ENCODE measurements at places on chromosomes 6 and 20.

- peak; percentile 75 for DNase-seq
These were observed 126.9 kb downstream of the MRPL14 start for GRCh38 chr6:44000164-44000842.

GRCh38 chr20:21265261-21266190, 37.6 kb upstream of the XRN2 start:
- DNase-seq: no peak

DNA sequence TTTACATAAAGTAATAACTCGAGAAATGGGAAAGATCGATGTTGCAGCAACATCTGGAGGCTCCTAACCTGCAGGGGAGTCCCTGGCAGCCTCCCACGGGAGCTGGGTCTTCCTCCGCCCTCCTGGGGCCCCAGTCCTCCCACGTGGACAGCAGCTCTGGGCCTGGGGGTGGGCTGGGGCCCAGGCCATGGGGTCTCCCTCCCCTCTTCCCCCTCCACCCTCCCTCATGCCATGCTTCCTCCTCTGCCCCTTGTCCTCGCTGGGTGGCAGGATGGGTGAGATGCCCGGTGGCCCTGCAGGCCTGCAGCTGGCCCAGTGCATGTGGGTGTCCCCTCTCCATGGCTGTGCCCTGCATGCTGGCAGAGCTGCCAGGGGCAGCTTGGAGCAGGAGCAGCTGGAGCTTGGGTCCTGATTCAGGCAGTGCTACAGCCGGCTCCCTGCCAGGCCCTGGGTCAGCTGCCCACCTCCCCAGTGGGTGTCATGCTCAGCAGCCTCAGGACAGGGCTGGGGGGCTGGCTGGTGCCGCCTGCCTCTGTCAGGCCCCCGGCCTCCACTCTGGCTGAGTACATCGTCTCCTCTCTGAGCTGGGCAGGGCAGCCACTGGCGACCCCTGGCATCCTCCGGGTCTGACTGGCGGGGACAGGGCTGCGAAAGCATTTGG, 48.9 kb upstream of the BHLHE23 start:
- DNase-seq: no peak

- DNase-seq: no peak
These were observed 12.0 kb downstream of the RNF8 start for GRCh38 chr6:37365791-37366190.

DNA sequence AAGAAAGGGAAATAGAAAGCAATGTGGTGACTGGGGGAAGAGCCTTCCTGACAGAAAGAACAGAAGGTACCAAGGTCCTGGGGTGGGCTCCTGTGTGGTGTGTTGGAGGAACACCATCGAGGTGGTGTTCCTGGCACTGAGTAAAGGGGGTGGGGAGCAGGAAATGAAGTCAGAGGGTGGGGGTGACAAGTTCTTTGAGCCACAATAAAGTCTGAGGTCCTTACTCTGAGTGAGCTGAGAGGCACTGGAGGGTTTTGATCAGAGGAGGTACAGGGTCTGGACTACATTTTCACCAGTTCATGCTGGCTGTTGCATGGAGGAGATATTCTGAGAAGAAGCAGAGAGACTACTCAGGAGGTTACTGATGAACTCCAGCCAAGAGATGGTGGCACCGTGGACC, 198.2 kb downstream of the GMPR start:
- DNase-seq: no peak

DNA sequence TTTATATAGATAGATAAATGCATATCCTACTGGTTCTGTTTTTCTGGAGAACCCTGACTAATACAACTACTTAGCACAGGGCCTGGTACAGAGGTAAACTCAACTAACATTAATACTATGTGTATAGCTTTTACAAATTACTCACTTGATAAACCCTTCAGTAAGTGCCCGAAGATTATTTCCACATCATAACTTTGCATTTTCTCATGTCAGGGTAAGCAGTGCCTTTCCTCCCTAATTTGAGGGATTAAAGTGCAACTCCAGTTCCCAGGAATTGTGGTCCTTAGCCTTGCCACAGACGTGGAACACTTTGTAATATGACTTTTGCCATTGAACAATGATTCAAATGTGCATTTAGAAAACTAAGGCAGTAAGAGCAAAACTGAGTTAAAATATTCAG, 147.5 kb upstream of the SMLR1 start:
- no peak for DNase-seq

GRCh38 chr6:98454809-98455322, 379.5 kb upstream of the POU3F2 start:
- DNase-seq: no peak

- no peak for DNase-seq
These were observed 1.5 kb upstream of the TUBB2B start for GRCh38 chr6:3228771-3229565.

GRCh38 chr6:28960846-28961500, 37.2 kb upstream of the TRIM27 start:
- no peak for DNase-seq

DNA sequence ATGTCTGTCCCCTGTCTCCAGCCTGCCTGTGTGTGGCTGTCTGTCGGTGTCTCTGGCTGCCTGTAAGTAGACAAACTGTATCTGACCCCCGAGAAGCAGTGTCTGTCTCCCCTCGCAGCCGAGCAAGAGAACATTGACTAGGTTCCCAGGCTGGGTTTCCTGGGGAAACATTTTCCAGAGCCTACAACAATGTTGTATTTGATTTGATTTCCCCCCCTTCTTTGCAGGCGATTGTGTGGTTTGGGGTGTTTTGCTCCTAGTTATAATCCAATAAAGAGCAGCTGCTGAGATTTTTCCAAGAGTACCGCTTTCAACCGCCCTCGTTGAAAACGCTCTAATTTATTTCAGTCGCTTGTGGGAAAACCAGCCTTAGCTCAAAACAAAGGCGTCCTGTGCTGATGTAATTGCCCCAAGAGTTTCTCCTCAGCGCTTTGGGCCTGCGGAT, 92.6 kb downstream of the CDC5L start:
- DNase-seq: no peak

- DNase-seq: no peak
These were observed 258.1 kb downstream of the ZNF217 start for GRCh38 chr20:53335555-53335954.

DNA sequence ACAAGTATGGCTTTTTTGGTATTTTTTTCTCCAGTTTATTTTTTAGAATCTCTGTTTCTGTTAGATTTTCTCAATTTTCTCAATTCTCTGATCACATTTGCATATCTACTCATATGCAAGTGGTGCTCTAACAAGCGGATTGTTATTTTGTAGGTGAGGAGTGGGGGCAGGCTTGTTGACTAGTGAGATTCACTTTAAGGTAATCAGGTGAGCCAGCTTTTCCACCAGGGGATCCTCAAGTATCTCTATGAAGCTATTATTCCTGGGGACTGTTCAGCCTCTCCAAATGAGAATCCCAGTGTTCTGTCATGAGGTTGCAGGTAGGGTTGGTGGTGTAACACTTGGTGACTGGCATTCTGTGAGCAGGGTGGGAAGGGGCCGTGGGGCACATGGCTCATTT, 274.3 kb upstream of the FERMT1 start:
- DNase-seq: no peak

DNA sequence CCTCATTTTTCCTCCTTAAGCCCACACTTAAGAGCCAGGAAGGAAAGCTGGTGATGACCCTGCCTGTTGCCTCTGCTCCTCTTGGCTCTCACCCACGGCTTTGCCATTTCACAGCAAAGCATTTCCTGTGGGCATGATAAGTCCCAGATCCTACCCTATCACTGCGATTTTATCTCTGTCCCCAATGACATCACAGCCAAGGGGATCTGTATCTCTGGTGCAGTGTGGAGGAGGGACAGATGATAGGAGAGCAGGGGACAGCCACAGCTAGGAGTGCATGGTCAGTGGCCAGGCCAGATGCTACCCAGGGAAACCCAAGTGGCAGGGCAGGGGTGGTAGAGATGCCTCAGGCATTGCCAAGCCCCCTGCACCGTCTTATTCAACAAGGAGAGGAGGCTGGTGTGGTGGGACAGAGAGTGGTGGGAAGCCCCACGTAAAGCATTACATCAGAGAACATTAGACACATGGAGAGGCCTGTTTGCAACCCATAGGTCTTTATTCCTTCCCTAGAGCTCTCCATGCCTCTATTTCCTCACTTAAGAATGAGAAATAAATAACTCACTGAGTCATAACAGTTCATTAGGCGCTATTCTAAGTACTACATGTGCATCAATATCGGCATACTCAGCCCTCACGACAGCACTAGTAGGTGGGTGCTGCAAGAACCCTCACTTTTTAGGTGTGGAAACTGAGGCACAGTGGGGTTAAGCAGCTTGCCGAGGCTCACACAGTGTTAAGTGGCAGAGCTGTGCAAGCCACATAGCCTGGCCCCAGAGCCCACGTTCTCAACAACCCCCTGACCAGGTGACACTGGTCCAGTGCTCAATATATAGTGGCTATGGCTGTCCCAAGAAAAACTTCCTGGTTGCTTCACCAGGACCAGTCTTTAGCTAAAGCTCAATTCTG, 4.6 kb downstream of the TFEB start:
- no peak for DNase-seq

DNA sequence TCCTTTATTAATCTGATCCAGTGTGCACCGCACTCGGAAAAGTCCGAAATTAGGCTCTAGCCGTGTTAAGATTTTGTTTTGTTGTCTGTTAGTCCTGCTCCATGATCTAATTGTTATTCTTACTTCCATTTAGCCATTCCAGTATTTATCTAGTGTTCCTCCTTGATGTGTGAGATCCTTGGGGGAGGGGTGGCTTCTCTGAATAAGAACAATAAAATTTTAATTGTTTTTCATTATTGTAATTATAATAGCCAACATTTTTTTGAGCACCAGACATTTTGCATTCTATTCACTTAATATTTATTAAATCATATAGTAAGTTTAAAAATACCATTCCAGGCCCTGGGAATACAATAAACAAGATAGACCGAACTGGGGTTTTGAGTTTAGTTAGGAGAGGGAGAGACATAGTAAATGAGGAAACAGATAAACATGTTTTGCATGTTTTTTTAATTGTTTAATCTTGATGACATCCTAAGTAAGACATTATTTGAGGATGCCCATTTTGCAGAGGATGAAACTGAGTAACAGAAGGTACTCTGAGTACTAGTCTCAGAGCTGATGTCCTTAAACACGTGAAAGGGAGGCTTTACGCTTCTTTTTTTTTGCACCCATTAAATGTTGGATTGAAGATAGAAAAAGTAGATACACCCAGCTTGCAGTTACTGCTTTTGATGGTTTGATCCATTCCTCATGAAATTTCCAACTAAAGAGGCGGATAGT, 1.2 kb downstream of the CBFA2T2 start:
- DNase-seq: no peak

GRCh38 chr6:72654071-72654621, 32.3 kb downstream of the KCNQ5 start:
- peak; percentile 46 for DNase-seq

DNA sequence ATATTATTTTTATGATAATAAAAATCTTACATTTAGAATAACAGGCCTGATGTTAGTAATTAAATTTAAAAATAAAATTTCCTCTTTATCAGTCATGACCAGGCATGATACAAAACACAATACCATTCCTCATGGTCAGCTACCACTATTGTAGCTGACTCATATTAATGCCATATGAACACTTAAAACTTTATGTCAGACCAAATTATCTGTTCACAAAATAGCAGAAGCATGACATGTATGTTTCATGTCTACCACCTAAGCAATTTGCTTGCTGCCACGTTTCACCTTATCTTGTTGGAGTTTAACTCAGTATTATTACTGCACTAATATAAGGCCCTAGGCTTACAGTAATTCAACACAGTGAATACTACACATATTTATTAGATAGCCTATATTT, 65.7 kb downstream of the HTR1B start:
- no peak for DNase-seq

DNA sequence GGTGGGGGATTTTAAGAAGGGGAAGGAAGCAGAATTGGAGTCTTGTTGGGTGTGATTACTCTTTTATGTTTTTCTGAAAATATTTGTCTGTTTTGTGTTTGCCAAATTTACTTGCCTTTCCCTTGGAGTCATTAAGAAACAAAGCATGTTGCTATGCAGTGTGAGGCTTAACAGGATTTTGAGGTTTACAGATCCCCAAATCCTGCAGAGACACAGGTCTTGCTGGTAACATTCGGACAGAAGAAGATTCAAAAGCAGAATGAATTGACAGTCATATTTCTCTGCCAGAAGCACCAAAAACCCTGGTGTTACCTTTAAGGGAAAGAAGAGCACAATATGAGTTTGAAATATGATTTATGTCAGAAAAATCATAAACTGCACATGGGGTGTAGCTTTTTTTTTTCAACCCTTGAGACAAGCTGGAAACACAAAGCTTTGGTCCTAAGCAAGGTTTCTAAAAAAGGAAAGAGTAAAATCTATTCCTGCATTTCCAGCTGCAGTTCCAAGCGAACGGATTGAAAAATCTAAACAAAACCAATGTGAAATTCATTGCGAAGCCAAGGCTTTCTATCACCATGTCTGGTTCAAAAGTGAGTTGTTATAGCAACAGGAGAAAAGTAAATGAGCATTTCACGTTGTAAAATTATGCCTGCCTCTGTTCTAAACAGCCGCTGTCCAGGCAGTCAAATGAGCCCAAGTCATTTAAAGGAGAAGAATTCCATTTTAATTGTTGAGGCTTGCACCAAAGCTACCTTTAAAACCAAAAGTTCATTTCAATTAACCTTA, 358.9 kb upstream of the SASH1 start:
- no peak for DNase-seq

- no peak for DNase-seq
These were observed 63.5 kb upstream of the E2F3 start for GRCh38 chr6:20338156-20338555.

GRCh38 chr6:148027201-148027600, 315.4 kb upstream of the SASH1 start:
- DNase-seq: no peak

DNA sequence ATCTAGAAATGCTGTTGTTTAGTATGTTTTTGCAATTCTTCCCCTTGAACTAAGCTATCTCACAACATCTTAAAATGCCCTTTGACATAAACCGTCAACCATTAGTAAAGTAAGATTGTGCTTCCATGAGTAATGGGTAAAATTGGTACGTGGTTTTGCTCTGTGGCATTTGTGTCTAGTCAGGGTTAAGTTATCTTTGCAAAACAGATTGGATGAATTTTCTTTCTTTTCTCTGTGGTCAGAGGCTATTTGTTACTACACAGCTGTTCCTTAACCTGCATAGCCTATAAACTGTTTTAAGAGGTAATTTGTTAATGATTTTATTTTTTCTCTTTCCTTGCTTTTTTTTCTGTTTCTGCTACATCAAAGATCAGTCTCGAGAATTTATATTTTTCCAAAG, 75.4 kb downstream of the RPP40 start:
- DNase-seq: no peak

DNA sequence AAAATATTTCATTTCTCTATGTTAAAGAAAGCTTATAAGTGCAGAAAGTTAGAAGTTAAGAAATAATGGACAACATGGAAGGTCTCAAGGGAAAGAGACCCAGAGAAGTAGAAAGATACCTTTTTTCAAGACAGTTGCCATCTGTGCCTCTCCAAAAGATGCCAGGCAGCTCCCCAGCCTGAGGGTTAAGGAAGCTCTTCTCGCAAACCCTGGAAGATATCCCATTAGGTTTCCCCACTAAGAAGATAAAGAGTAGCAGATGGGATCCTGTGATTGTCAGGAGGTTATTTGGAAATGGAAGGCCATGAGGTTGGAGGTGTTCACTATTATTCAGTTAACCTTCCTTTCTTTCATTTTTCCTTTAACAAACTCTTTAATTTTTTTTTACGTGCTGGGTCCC, 110.1 kb upstream of the SIM1 start:
- no peak for DNase-seq

All from GM12865 (cell line).